ENCODE measurements at places on chromosomes 2 and 18.
A peak's percentile ranks its signal among the peaks of the same experiment; 100 is the strongest.

DNA sequence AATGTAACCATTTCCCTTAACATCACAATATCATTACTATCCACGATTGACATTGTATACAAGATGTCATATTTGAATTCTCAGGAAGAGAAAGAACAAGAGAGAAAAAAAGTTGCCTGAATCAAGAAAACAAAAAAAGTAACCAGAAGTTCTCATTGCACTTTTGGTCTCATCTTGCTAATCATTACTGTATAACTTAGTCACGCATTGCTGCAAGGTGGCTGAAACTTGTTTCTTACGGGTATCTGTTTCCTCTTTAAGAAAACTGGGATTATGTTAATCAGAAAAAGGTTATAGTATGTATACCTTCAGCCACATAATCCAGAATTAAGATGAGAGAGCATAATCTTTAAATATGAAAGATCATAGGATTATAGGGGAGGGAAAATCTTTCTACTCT, 639.7 kb upstream of the SYT4 start:
- H3K36me3 ChIP-seq = no peaks in the 10 kb centered on the region
- H3K4me1 ChIP-seq = no peaks in the 10 kb centered on the region
- no peak overlapping the region for H3K27ac ChIP-seq
- DNase-seq = no peak
- H3K4me3 ChIP-seq = no peak overlapping the region
- H3K27me3 ChIP-seq = no peaks in the 10 kb centered on the region

DNA sequence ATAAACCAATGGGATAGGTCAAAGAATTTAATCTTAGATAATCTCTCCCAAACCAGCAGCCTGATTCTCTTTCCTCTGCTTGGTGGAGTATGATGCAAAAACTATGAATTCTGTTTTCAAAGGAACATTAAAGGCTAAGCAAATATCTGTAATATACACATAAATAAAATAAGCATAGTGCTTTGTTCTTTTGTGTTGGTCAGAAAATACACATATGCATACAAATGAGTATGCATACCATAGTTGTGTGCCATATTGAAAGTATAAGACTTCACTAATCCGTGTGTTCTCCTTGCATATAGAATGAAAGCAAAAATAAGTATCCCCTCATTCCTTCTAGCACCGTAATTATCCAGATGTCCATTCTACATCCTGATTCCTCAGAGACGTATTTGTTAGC, 1949.7 kb upstream of the CELF4 start:
- H3K27me3 ChIP-seq = no peaks in the 10 kb centered on the region
- H3K27ac ChIP-seq = no peak overlapping the region
- DNase-seq = no peak
- no peak overlapping the region for H3K4me3 ChIP-seq

DNA sequence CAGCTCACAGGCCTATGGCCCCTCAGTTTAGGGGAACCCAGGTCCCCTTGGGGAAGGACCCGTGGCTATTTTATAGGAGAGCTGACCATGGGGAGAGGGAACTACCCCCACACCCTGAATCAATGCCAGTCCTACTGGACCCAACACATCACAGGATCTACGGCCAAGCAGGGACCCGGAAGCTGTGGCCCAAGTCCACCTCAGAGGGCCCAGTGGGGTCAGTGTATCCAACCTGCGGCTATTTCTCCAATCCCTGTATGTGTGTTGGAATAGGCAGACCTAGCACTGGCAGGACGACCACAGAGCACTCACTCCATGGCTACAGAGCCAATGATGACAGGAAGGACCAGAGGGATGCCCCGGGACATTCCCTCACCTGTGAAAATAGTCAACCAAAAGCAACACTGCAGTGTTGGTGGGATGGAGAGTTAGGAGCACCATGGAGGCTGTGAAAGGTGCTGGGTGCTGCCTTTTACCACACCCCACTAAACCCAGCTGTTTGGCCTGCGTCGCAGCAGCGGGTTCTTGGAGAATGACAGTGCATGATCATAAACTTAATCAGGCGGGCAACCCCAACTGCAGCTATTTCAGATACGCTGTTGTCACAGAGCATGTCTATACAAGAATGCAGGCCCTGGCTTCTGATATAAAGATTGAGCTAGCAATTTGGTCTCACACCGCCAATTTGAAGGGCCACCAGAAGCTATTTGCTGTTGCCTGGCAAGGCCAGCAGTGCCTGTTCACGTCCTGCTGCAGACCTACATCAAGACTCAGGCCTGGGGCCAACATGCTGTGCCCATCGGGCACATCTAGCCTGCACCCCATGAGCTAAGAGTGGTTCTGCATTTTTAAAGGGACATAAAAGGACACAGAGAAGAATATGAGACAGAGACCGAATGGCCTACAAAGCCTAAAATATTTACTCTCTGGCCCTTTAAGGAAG, 110.4 kb downstream of the EIPR1 start:
- H3K4me3 ChIP-seq = no peak overlapping the region
- DNase-seq = no peak
- no peaks in the 10 kb centered on the region for H3K27me3 ChIP-seq
- H3K27ac ChIP-seq = peak overlapping the region; percentile 67

DNA sequence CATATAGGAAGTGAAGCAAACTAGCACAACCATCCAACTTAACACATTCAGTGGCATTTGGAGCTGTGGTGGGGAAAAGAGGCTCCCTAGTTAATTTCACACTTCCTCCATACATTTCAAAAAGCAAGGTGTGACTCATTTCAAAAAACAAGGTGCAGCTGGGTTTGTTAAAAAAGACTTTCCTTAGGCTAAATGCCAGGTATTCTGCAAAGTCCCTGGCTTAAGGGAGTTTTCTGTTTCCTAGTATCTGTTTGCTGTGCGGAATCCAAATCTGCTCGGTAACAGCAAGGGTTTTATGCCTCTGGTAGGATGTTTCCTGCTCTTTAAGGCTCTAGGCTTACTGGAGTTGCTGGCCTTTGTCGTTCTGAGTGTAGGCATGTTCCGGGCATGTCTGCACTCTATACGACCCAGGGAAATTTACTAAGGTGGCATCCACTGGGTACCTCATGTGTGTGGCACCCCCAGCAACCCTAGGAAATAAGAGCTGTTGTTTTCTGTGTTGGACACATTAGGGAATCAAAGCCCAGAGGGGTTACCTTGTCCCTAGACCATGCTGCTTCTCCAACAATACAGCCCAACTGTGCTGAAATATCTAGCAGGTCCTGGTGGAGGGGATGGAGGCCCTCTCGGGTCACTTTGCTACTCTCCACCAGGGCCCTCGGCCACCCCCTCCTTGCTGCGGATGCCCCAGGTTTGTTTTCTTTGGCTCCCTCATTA, 634 bp upstream of the MSGN1 start:
- no peaks in the 10 kb centered on the region for H3K36me3 ChIP-seq
- H3K4me3 ChIP-seq = no peak overlapping the region
- H3K27ac ChIP-seq = no peak overlapping the region
- no peaks in the 10 kb centered on the region for H3K27me3 ChIP-seq
- DNase-seq = no peak

- no peak overlapping the region for H3K4me3 ChIP-seq
- no peak overlapping the region for H3K27ac ChIP-seq
- no peaks in the 10 kb centered on the region for H3K36me3 ChIP-seq
- no peaks in the 10 kb centered on the region for H3K4me1 ChIP-seq
- DNase-seq = no peak
These were observed 16.9 kb upstream of the HNRNPLL start for GRCh38 chr2:38619458-38620164.

DNA sequence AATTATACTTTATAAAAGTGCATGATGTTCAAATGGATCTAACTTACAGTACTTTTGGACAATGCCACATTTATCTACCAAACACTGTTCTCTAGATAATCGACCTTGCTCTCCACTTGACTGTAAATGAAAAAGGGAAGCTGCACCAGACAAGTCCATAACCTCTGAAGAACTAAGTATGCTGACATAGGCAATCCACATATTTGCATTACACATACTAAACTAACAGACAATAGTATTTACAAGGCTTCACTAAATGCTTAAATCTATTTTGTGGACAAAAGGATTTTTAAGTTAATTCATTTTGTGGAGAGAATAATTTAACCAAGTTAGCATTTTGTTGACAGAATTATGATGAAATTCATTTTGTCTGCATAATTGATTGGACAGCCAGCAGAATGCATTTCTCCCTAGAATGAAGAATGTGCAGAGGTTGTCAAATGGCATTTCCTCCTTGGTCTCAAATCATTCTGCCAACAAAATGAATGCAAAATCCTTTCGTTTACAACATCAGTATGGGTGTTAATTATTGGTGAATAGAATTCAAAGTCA, 520.9 kb downstream of the CPS1 start:
- no peak overlapping the region for H3K4me3 ChIP-seq
- H3K4me1 ChIP-seq = no peaks in the 10 kb centered on the region
- H3K36me3 ChIP-seq = no peaks in the 10 kb centered on the region
- DNase-seq = no peak
- H3K27ac ChIP-seq = no peak overlapping the region

DNA sequence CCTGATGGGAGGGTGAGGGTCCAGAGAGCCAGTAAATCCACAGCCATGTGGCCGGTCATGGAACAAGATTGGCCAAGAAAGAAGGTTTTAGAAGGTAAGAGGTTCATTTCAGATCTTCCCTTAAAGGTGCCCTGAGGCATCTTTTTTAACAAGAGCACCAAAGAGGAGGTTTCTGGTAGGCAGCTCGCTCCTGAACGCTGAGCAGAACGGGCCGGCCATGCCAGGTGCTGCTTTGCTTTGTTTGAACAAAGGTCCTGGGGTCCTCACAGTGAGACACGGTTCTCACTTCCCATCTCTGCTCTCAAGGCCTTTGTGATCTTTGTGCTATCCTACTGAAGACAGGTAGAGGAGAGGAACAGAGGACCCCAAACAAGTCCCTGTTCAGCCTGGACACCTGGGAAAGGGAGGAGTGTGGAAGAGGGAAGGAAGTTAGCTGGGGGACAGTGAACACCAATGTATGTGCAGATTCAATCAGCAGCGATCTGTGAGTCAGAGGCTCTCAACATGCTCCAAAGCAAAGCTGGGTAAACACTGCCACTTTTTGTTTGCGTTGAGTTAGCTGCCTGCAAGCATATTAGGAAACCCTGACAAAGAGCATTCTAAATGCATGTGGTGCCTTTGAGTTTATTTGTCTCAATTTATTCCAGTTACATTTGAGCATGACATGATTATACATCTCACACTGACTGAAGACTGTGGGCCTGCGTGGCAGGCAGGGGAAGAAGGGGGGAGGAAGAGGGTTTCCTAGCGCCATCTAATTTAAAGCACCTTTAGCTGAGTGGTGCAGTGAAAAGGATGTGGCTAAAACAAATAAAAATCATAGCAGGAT, 102.4 kb downstream of the ASB1 start:
- H3K4me1 ChIP-seq = peaks cover 9% of the 10 kb centered on the region
- H3K27ac ChIP-seq = no peak overlapping the region
- DNase-seq = no peak
- H3K27me3 ChIP-seq = no peaks in the 10 kb centered on the region
- H3K36me3 ChIP-seq = peaks cover 15% of the 10 kb centered on the region
- H3K4me3 ChIP-seq = no peak overlapping the region

DNA sequence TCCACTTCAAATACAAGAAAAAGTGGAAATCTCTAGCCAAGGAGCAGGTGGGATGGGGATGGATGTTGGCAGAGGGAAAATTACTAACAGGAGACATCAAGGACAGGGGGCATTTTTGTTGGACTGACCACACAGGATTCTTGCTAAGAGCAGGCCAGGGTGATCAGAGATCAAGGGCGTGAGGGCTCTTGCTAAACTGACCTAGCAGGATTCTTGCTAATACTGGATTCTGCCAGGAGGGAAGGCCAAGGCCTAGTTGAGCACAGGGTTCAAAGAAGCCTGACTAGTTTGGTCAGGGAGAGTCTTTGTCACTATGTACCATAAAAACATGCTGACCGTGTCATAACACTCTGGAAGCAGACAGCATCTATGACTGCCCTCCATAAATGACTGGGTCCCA, 442.7 kb downstream of the PID1 start:
- no peak overlapping the region for H3K27ac ChIP-seq
- no peaks in the 10 kb centered on the region for H3K27me3 ChIP-seq
- H3K4me1 ChIP-seq = no peaks in the 10 kb centered on the region
- no peaks in the 10 kb centered on the region for H3K36me3 ChIP-seq
- H3K4me3 ChIP-seq = no peak overlapping the region

- no peak overlapping the region for H3K4me3 ChIP-seq
- no peaks in the 10 kb centered on the region for H3K4me1 ChIP-seq
- no peak overlapping the region for H3K27ac ChIP-seq
- no peak for DNase-seq
- peaks cover 8% of the 10 kb centered on the region for H3K36me3 ChIP-seq
These were observed 131.3 kb upstream of the DAPL1 start for GRCh38 chr2:158663796-158664195.

DNA sequence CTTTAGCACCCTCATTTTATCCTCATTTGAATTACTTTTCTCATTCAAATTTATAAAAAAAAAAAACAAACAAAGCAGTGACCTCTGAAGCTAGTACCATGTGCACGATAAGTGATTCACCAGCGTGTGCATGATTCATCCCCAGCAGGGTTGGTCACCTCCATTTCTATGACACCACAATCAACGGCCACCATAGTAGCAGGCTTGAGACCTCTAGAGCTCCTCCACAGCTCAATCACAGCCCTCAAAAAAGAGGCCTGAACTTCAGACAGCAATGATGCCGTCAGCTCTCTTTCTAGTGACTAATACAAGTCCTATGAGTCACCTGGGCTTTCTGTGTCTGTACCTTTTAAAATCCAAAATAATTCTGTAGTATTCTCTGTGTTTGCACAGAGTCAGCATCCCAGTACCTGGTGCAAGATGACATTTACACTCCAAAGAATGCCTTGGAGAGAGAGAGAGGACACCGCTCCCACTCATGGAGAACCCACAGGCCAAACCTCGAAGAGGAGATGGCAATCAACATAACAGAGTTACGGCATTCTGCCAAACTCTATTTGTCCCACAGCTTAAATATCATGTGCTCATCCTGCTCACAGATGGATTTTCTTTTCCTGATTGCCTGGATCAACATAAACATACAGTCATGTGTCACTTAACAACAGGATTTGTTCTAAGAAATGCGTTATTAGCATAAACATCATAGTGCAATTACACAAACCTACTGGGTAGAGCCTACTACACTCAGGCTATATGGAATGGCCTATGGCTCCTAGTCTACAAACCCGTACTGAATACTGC, 58.7 kb downstream of the L3MBTL4 start:
- peak overlapping the region; percentile 57 for H3K27ac ChIP-seq
- no peak overlapping the region for H3K4me3 ChIP-seq
- H3K36me3 ChIP-seq = no peaks in the 10 kb centered on the region
- no peak for DNase-seq

GRCh38 chr2:118580651-118581050, 266.8 kb downstream of the EN1 start:
- no peak overlapping the region for H3K4me3 ChIP-seq
- H3K36me3 ChIP-seq = no peaks in the 10 kb centered on the region
- H3K4me1 ChIP-seq = no peaks in the 10 kb centered on the region
- no peak overlapping the region for H3K27ac ChIP-seq
- peaks cover 32% of the 10 kb centered on the region for H3K27me3 ChIP-seq

- no peaks in the 10 kb centered on the region for H3K27me3 ChIP-seq
- H3K4me3 ChIP-seq = no peak overlapping the region
- H3K36me3 ChIP-seq = peaks cover 3% of the 10 kb centered on the region
- peaks cover 62% of the 10 kb centered on the region for H3K4me1 ChIP-seq
- H3K27ac ChIP-seq = no peak overlapping the region
These were observed 677.6 kb downstream of the IRS1 start for GRCh38 chr2:226122041-226122440.

GRCh38 chr2:67243919-67244318, 153.2 kb upstream of the ETAA1 start:
- H3K4me1 ChIP-seq = no peaks in the 10 kb centered on the region
- no peak overlapping the region for H3K27ac ChIP-seq
- no peak for DNase-seq

Measured in neural crest cell (in vitro differentiated cells).